Stimulated activated naive CD4-positive, alpha-beta T cell treated with Interleukin-2 at 50 U/mL for 16 hours (primary cell): ENCODE measurements at places on chromosomes 13 and 19.

DNA sequence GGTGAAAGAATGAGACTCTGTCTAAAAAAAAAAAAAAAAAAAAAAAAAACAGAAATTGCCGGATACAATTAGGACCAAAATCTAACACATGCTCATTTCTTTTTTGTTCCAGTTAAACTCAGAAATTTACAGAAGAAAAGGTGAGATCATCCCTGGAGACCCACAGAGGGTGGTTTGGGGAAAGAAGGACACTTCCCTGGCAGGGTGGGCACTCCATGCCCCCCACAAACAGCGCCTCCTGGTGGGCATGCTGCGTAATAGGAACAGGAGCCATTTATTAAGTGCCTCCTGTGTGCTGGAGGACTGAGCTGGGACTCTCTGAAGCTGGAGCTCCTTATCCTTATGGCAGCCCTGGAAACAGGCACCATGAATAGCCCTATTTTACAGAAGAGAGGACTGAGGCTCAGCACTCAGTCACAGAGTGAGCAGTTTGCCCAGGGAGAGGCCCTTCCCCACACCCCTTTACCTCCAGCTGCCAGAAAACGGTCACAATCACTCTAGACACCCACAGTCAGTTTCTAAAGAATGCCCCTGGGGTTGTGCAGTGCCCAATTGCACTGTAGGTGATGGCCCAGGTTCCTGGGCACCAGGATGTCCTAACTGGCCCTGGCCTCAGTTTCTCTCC is 10.1 kb downstream of the C19orf38 start:
- DNase-seq, result peak; percentile 16

DNA sequence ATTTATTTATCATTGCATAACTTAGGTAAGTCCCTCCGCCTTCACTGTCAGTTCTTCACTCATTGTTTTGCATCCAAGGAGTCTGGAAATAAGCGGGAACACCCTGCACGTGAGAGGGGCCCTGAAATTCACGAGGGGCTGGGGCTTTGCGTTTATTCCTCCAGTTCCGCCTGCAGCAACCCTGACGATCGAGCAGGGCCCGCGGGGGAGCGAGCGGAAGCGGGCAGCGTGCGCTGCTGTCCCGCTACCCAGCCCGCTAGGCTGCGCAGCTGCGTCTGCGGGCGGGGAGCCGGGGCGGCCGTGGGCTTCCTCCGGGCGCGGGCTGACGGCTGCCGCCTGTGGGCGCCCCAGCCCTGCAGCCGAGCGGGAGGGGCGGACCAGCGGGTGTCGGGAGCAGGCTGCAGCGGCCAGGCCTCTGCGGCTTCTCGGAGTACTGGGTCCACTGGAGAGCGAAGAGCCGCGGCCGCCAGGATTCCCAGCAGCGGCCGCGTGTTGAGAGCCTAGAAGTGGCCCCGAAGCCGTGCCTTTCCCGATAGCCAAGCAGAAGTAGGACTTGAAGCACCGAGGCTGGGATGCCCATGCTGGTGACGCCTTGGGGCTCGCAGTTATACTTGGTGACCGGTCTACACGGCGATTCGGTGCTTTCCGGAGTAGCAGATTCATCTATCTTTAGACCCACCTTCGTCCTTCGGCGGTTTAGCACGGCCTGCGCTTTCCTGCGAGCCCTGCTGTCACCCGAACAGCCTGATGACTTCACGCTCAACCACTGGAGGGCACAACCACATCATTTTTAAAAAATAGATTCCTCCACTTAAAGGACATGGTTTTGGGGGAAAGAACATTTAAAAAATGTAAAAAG is 32.9 kb upstream of the SACS start:
- peak; percentile 56 for DNase-seq

- peak; percentile 26 for DNase-seq
Observed at GRCh38 chr19:42301646-42302203, at the start of gene PRR19. Gene PRR19 (plus strand): TSS chr19:42302132. CDS start chr19:42309585, 7,453 bp downstream.

GRCh38 chr19:30873003-30873402 is 476.2 kb downstream of the TSHZ3 start:
- no peak for DNase-seq

- no peak for DNase-seq
Observed at GRCh38 chr19:33114312-33114711, 17.6 kb upstream of the WDR88 start.

DNA sequence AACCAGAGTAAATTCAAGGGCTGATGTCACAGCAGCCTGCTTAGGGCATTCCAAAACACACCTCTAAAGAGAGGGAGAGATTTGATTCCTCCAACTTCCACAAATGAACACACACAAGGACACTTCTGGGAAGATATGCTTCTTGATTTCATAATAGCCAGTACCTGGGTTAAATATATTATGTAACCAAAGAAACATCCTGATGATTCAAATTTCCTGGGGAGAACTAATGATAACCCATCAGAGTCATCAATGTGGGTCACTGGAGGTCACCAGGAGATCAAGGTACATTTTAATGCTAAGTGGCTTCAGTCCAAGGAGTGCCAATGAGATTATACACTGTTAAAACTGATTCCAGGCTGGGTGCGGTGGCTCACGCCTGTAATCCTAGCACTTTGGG is 54.0 kb upstream of the DOCK9 start:
- DNase-seq, result no peak
